Type B pancreatic cell (in vitro differentiated cells): ENCODE measurements at places on chromosomes 7 and 10. TPM values are rescaled to one million over a fixed set of nuclear protein-coding genes. Genes with fewer than 3 reads are reported as not detected.
A peak's percentile ranks its signal among the peaks of the same experiment; 100 is the strongest.

The MRLN gene
- total RNA-seq: 0.75 and 1.3 TPM in 2 replicates

The ZNF467 gene
- 16.7 and 17.6 TPM in 2 replicates for total RNA-seq

The KLF14 gene
- 0.55 and 0.94 TPM in 2 replicates for total RNA-seq

The OR2A42 gene
- 0.10 TPM in 1 of 2 replicates, not detected in the other for total RNA-seq

The KEL gene
- total RNA-seq: 1.6 and 2.8 TPM in 2 replicates

The CYP2C9 gene
- total RNA-seq: 1.5 and 2.8 TPM in 2 replicates

DNA sequence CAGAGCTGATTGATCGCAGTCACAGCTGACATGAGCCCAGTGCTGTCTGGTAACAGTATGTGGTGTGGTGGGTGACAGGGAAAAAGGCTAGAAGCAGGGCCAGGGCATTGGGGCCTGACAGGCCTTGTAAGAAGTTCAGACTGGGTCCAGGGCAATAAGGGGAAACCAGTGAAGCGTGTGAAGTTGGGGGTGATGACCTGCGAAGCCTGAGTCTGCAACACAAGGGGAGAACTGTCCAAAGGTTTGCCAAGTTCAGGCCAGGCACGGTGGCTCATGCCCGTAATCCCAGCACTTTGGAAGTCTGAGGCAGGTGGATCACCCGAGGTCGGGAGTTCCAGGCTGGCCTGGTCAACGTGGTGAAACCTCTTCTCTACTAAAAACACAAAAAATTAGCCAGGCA lies 983.9 kb upstream of the ZNF722 start:
- no peak overlapping the region for H3K27ac ChIP-seq
- no peaks in the 10 kb centered on the region for H3K4me1 ChIP-seq
- no peaks in the 10 kb centered on the region for H3K27me3 ChIP-seq
- H3K36me3 ChIP-seq: no peaks in the 10 kb centered on the region
- no peak for DNase-seq

GRCh38 chr7:116805100-116805544 lies 57.3 kb upstream of the CAPZA2 start:
- DNase-seq: no peak
- no peaks in the 10 kb centered on the region for H3K36me3 ChIP-seq
- no peak overlapping the region for H3K27ac ChIP-seq

GRCh38 chr7:147759327-147759943 lies 831.1 kb upstream of the C7orf33 start:
- DNase-seq: no peak
- peaks cover 6% of the 10 kb centered on the region for H3K27me3 ChIP-seq
- H3K36me3 ChIP-seq: no peaks in the 10 kb centered on the region
- H3K4me1 ChIP-seq: no peaks in the 10 kb centered on the region
- no peak overlapping the region for H3K4me3 ChIP-seq
- H3K27ac ChIP-seq: no peak overlapping the region

GRCh38 chr10:93600446-93601145 lies 439 bp downstream of the RBP4 start:
- H3K4me3 ChIP-seq: peak overlapping the region; percentile 84
- no peak for DNase-seq
- H3K4me1 ChIP-seq: peaks cover 10% of the 10 kb centered on the region
- H3K27me3 ChIP-seq: peaks cover 66% of the 10 kb centered on the region
- no peaks in the 10 kb centered on the region for H3K36me3 ChIP-seq
